ENCODE measurements at places on chromosomes 2 and 18.

GRCh38 chr2:181234487-181234891 lies 222.7 kb upstream of the ITGA4 start:
- no peak for DNase-seq

GRCh38 chr2:55965276-55965675 lies 41.7 kb upstream of the EFEMP1 start:
- DNase-seq: no peak

- no peak for DNase-seq
Observed at GRCh38 chr2:150327564-150328489, 159.6 kb downstream of the RND3 start.

- DNase-seq: no peak
Observed at GRCh38 chr2:68230241-68231060, 21.9 kb downstream of the PPP3R1 start.

- DNase-seq: no peak
Observed at GRCh38 chr18:12034241-12035100, 53.2 kb downstream of the IMPA2 start.

- no peak for DNase-seq
Observed at GRCh38 chr18:62954366-62954765, 239.0 kb downstream of the PHLPP1 start.

DNA sequence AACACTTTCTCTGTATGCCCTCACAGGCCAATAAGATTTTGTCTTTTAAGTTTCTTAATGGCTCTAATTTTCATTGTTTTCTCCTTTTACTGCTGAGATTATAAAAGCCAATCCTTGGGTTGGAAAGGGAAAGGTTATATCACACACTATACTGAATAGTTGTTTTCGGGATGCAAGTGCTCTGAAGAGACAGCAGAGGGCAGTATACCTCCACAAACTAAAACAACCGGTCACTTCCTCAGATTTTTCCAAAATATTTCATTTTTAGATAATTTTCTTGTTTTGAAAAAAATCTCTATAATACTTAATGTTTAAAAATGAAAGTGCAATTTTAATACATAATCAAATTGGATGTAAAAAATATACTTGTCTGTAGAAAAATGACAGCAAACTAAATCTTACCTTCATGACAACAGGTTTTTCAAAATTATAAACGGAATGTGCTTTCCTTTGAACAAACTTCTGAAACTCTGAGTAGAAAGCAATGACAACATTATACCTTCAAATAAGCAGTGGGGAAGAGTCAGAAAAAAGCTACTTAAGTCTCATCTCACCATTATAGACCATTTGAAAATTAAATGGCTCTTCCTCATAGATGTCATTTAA lies 82.7 kb downstream of the ORC4 start:
- DNase-seq: peak; percentile 43

DNA sequence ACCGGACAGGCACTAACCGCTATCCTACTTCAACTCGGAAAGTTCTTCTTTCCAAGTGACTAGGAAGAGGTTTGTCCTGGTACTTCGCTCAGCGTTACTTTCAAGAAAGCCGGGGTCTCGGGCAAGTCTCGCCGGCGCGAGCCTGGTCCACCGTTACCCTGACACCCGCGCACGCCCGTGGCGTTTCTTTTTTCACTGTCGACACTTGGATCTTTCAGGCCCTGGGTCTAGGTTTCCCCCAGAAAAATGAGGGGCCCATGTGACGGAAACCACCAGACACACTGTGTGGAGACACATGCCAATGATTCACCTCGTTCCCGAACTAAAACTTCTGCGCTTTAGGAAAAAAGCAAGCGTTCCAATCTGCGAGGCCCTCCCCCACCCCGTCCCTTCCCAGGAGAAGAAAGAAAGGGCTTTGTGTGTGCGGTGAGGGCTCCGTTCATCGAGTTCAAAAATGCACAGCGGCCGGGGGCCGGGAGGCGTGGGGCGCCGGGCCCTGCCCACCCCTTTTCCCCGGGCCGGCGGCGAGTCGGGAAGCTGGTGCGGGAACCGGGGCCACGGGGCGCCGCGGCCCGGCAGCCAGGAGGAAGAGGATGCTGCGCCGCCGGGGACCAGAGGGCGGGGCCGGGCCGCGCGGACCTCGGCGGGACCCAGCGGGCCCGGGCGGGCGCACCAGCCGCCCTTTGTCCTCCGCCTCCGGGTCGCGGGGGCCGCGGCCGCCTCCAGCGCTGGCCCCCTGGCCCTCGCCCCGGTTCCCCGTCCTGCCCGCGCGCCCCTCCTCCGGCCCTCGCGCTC lies 2.6 kb downstream of the ZNF521 start:
- peak; percentile 54 for DNase-seq

- peak; percentile 6 for DNase-seq
Observed at GRCh38 chr18:62186499-62186773, 420 bp downstream of the PIGN start.

DNA sequence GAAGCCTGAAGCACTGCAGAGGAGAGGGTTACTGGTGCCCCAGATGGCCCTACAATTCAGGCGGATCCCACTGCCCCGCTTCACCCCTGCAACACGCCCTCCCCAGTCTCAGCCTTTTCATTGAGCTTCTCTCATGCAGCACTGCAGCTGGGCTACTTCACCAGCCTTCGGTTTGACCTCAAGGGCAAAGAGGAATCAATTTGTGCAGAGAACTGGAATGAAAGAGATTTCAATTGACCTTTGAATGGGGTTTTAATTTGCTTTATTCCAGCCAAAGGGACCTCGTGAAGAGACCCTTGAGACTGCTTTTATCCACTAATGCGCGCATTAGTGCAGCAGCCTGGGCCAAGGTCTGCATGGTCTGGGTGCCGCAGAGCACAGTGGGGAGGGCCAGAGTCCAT lies 8.8 kb upstream of the POMC start:
- DNase-seq: no peak

DNA sequence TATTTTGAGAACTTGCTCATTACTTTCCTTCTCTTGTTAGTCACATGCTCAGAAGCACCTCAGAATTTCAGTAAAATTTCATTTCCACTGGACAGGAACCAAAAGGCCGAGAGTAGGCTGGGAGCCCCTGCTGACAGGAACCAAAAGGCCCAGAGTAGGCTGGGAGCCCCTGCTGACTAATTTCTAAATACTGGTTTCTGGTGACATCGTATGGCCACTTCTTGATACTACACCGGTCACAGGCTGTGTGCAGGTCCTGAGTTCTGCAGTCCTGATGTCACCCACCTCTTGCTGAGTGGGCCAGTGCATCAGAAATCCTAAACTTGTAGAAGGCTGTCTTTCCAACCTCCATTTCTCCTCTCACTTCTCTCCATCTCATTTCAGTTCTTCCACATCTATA lies 17.7 kb upstream of the EN1 start:
- DNase-seq: peak; percentile 78

- DNase-seq: peak; percentile 10
Observed at GRCh38 chr18:62784966-62785413, 69.6 kb downstream of the PHLPP1 start.

- peak; percentile 37 for DNase-seq
Observed at GRCh38 chr2:236607471-236608187, 38.0 kb downstream of the ACKR3 start.

- no peak for DNase-seq
Observed at GRCh38 chr2:221399183-221399582, 172.9 kb downstream of the EPHA4 start.

- peak; percentile 89 for DNase-seq
Observed at GRCh38 chr2:219171231-219171651, 1.4 kb upstream of the SLC23A3 start.

DNA sequence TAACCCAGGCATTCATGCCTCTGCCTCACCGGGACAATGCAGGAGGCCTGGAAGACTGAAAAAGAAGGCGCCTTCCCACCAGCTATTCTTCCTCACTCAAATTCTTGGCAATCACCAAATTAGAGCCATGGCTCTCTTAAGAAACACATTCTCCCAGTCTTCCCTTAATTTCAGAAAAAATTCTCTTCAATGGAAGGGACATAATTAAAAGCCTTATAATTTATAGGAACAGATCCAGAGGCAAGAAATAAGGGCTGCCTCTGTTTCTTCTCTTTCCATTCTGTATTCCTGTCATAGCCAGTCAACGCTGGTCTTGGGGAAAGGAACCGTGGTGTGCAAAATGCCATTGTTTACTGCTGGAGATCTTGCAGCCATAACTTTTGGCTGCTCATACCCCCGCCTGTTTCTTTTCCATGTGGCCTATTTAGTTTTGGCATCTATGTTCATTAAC lies 32.8 kb downstream of the DTNA start:
- no peak for DNase-seq

DNA sequence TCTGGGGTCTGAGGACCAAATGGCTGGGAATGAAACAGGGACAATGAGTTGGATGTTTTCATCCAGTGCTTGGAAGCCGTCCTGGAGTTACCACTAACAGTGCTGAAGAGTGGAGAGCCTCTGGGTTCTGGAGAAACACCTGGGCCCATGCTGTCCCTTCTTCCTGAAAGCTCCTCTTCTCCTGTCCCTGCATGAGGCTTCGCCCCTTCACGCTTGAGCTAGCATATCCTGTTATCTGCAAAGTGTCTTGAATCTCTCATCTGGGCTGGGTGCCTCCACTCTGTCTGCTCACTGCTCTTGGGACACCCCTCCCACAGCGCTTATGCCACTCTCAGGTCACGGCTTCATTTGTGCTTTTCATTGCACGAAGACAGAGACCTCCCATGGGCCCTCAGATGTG lies 154.5 kb downstream of the MYCN start:
- DNase-seq: no peak

GRCh38 chr2:24132543-24132942 lies 9.3 kb downstream of the FAM228B start:
- no peak for DNase-seq

GRCh38 chr2:219567791-219568361 lies 3.5 kb downstream of the OBSL1 start:
- DNase-seq: no peak

- peak; percentile 43 for DNase-seq
Observed at GRCh38 chr2:31286961-31287550, 53.1 kb downstream of the EHD3 start.

- no peak for DNase-seq
Observed at GRCh38 chr2:172826522-172826921, 90.9 kb downstream of the RAPGEF4 start.

GRCh38 chr2:9189901-9190300 lies 16.7 kb upstream of the ASAP2 start:
- DNase-seq: no peak

- no peak for DNase-seq
Observed at GRCh38 chr18:8695932-8696517, 9.3 kb upstream of the MTCL1 start.

- no peak for DNase-seq
Observed at GRCh38 chr18:50627594-50628532, 68.0 kb downstream of the MAPK4 start.

DNA sequence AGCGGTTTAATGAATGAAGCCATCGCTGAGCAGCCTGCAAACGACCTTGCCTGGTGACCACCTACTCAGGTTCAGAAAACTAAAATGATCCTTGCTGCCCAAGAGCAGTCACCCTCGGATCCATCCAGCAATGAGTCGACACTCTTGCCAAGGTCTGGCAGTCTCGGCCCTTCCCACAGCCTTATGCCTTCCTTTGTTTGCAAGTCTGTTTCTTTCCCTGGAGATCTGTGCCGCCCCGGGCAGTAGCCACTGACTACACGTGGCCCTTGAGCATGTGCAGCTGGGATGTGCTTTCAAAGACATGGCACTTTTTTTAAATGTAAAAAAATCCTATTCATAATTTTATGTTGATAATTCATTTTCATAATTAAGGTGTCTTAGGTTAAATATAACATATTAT lies 37.2 kb upstream of the SLC35G4 start:
- DNase-seq: no peak

- DNase-seq: peak; percentile 90
Observed at GRCh38 chr2:38233231-38233983, 143.7 kb downstream of the ATL2 start.

DNA sequence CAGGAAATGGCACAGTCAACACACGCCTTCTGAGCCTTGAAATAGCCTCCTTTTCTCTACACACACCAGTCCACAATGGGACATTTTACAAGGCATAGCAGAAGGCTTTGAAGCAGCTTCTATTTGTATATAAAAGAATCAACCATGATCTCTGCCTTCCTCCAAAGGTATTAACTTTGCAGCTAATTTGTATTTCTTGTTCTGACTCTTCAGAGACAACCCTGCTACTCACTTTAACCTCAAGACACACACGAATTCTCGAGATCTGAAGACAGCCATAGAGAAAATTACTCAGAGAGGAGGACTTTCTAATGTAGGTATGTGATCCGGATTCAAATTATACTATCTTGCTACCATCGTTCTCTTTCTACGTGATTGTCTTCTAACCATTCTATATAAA lies 104.6 kb downstream of the VIT start:
- DNase-seq: no peak

All from AG08395 (cell line).